ENCODE measurements at places on chromosomes 13 and 19.

- DNase-seq, result no peak
These were observed 9.0 kb downstream of the MICU2 start for GRCh38 chr13:21594715-21595545.

GRCh38 chr19:6060600-6061375 is 49.5 kb downstream of the RFX2 start:
- DNase-seq, result peak; percentile 78

DNA sequence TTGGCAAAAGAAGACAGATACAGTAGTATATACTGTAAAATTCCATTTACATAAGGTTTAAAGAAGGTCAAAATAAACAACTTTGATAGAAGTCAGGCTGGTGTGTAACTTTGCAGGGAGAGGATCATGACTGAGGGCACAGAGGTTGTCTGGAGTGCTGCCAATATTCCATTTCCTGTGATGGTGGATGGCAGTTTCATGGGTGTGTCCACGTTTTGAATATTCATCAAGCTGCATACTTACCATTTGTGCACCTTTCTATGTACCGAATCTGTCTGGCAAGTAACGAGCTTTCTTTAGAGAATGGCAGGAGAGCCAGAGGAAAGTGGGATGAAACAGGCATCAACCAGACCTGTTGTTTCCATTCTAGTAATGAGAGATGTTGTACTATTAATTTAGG is 420.5 kb upstream of the HTR2A start:
- no peak for DNase-seq

DNA sequence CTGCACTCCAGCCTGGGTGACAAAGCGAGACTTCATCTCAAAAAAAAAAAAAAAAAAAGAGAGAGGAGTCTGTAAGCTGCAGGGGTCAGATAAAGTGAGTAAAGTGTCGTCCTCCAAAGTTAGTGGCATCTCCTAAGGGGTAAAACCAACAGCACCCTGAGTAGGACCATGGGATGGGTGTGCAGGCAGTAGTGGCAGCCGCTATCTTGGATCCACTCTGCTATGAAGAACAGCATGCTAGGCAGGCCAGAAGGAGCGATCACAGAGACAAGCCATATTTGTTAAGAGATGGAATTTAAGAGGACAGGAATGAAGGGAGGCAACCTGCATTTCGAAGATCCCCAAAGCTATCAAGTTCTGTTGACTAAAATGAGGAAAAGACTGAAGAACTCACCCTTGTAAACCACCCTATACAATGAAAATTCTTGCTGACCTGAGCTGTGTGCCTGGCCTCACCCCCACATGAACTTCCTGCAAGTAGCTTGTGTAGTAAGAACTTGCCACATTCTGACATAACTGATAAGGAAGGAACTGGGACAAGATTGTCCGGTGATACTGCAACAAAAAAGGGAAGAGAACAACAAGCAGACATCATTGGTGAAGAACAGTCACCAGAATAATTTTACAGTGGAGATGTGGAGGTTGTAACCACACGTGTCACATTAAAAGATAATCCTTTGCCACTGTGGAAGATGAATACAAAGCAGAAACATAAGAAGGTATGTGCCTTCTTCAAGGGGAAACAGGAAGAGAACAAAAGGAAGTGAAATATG is 16.2 kb downstream of the DPY19L3 start:
- no peak for DNase-seq

GRCh38 chr19:29576761-29577648 is 29.1 kb upstream of the POP4 start:
- no peak for DNase-seq

DNA sequence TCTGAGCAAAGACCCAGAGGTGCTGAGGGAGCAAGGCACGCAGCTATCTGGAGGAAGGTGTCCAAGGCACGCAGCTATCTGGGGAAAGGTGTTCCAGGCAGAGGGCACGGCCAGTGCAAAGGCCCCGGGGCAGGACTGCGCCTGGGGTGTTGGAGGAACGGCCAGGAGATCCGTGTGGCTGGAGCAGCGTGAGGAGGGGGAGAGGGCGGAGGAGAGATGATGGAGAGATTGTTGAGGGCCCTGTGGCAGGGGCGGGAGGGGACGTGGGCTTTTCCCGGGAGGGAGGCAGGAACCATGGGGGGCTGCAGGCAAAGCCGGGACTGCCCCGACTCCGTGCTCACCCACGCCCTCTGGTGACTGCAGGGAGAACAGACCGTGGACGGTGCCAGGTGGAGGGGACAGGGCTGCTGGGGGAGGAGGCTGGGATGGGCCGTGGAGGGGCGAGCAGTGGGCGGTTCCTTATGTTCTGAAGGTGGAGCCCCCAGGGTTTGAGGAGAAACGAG is 13.3 kb upstream of the MISP start:
- peak; percentile 95 for DNase-seq

DNA sequence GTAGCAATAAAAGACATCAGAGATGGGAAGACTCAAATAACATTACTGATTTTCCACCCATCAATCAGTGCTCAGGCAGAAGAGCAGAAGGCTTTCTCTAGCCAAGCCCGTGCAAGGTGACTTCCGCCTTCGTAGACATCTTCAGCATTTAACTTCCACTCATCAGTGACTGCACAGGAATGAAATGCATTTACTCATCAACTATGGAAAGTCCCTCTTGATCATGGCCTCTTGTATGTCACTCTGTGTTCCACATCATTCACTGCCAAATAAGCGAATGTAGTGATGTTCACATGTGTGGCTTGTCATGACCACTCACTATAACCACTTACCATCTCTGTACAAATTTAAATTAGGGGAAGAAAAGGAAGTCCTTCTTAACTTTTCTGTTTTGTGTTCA is 49.4 kb downstream of the SACS start:
- DNase-seq, result no peak

- DNase-seq, result no peak
These were observed 1.3 kb upstream of the A1BG start for GRCh38 chr19:58354478-58355030.

- DNase-seq, result no peak
These were observed 15.0 kb upstream of the KLF2 start for GRCh38 chr19:16309643-16310042.

DNA sequence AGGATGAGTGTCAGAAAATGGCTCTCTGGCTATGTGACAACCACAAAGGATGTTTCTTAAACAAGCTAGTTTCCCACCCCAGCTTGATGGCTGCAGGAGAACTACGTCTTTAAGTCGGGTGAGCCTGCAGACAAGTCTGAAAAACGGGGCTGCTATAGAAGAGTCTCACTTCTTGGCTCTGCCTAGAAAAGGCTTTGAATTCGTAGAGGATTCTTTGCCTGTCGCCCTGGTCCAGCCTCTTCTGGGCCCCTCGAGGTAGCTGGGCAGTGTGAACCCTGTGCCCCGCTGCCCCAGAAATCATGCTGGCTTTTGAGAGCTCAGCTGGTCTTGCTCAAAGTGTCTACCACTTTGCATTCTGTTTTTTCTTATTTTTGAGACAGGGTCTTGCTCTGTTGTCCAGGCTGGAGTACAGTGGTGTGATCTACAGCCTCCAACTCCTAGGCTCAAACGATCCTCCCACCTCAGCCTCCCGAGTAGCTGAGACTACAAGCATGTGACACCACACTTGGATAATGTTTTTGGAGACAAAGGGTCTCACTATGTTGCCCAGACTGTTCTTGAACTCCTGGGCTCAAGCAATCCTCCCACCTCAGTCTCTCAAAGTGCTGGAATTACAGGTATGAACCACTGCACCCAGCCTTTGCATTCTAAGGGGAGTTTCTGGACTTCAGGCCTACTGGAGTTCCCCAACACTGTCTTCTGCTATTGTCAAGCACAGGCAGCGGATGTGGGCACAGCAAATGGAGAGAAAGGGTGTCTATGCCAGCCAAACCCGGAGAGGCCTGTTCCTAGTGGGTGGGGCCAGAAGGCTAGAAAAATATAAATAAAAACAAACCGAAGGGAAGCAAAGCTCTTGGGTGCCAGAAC is 6.5 kb downstream of the CEBPA start:
- DNase-seq, result no peak

- no peak for DNase-seq
These were observed 18.5 kb upstream of the KCTD4 start for GRCh38 chr13:45219123-45219891.

GRCh38 chr13:33316890-33317289 is 31.3 kb upstream of the STARD13 start:
- no peak for DNase-seq

DNA sequence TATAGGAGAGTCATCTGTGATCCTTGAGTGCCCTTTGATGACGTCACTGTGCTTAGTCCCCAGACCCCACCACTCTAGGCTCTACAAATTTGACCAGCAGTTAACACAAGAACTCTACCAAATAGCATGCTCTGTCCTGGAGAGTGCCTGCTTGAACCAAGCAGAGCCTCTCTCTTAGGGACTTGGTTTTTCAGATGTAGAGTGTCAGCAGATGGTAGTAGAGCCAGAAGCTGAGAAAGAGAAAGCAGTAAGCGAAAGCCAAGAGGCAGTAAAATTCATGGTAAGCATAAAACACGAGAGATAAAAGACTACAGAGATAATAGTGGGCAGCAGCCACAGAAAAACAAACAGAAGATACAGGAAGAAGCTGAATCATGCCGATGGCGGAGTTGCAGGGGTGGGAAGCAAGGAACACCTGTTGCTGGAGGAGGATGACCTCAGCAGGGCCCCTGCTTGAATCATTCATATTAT is 193.3 kb downstream of the SLC7A1 start:
- DNase-seq, result no peak

DNA sequence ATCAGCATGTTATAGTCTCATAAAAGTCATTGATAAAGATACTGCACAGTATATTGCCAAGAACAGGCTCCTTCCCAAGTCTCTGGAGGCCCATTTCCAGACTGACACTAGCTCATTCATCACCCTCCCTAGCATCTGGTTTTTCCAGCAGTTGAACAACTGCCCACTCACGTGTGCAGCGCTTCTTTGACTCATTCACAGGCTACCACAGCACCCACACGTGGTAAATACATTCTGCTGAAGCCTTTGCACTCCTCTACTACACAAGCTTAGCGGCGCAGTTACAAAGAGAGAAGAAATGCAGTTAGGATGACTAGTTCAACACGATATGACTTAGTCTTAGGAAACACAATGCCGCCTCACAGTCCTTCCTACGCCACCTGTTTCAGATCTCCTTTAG is 87.7 kb downstream of the DOCK9 start:
- DNase-seq, result no peak

DNA sequence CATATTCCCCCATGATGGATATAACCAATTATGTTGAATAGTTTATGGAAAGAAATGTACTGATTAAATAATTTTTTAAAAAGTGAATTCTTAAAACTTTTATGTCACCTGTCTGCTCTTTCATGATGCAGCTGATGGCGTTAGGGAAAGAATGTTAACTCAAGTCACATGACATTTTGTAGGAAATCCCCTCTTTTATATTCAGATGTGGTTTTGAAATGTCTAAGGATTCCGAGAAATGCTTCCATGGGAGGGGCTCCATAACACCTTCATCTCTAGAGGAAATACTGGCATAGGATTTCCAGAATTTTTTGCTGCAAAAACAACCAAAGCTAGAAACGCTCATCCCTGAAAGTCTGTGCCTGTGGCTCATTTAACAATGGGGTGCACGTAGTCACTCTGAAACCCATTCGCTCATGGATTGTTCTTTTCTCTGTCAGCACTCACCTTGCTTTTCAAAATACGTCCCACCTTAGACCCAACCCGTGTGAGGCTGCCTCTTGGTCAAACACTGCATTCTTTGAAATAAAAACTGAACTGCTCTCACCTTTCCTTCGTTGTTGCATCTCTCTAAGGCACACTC is 288.9 kb downstream of the SHISA2 start:
- no peak for DNase-seq

- no peak for DNase-seq
These were observed 41.2 kb upstream of the FAM124A start for GRCh38 chr13:51180853-51181511.

- DNase-seq, result no peak
These were observed 85.2 kb upstream of the RNF113B start for GRCh38 chr13:98262292-98262691.

- DNase-seq, result peak; percentile 70
These were observed 643.1 kb upstream of the ARGLU1 start for GRCh38 chr13:107211073-107211472.

GRCh38 chr13:112687836-112688559 is 1.8 kb upstream of the ATP11A start:
- DNase-seq, result no peak

- DNase-seq, result no peak
These were observed 378.3 kb downstream of the GPC5 start for GRCh38 chr13:91776611-91777193.

GRCh38 chr19:15869109-15869555 is 28.7 kb downstream of the CYP4F2 start:
- DNase-seq, result peak; percentile 66

DNA sequence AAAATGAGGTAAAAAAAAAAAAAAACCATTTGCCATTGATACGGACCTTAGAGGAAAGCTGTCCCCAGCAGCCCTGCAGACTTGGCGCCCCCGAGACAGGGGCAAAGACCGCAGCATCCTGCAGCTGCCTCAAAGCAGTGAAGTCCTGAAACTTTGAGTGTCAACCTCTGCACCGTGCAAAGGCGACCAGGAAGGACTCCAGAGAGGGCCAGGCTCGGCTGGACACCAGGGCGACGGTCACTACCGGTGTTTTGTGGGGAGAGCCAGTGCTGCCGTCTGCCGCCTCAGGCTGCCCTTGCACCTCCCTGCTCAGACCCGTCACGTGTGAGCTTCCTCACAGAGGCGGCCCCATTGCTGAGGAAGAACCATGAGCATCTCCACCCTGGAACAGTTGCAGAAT is 146.7 kb upstream of the SPACA7 start:
- no peak for DNase-seq

- DNase-seq, result no peak
These were observed 29.0 kb upstream of the NBEA start for GRCh38 chr13:34913040-34913439.

DNA sequence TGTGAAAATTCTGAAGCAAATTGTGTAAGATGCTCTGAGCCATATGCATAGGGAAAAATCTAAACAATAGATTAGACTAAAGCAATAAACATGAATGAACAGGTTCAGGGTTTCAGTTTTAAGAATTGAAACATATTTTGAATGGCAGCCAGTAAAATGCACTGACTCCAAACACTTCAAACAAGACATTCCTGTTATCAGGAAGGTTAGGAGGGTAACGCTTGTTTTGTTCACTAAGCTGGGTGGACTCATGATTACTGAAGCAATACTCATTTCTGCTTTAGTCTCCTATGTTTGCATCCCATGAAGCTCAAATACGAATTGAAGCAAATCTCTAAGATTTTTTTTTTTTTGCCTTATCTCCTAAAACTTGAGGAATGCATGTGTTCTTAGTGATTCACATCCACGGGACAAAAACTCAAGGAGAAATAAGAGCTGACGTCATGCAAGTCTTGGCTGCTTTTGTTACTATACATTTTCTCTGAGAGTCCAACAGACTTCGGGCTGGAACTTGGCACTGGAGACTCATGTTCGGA is 29.1 kb upstream of the IGFL4 start:
- DNase-seq, result no peak

GRCh38 chr19:18733196-18733647 is 49.7 kb downstream of the CRTC1 start:
- DNase-seq, result peak; percentile 84

Measured in SK-N-SH (cell line).